ENCODE measurements at places on chromosomes 3 and 15.

GRCh38 chr3:159604151-159604581 is 384.5 kb upstream of the IL12A start:
- no peak for DNase-seq

GRCh38 chr15:77548589-77549557 is 83.8 kb downstream of the LINGO1 start:
- peak; percentile 54 for DNase-seq

- no peak for DNase-seq
These were observed 135.2 kb downstream of the TMCC1 start for GRCh38 chr3:129758306-129758705.

DNA sequence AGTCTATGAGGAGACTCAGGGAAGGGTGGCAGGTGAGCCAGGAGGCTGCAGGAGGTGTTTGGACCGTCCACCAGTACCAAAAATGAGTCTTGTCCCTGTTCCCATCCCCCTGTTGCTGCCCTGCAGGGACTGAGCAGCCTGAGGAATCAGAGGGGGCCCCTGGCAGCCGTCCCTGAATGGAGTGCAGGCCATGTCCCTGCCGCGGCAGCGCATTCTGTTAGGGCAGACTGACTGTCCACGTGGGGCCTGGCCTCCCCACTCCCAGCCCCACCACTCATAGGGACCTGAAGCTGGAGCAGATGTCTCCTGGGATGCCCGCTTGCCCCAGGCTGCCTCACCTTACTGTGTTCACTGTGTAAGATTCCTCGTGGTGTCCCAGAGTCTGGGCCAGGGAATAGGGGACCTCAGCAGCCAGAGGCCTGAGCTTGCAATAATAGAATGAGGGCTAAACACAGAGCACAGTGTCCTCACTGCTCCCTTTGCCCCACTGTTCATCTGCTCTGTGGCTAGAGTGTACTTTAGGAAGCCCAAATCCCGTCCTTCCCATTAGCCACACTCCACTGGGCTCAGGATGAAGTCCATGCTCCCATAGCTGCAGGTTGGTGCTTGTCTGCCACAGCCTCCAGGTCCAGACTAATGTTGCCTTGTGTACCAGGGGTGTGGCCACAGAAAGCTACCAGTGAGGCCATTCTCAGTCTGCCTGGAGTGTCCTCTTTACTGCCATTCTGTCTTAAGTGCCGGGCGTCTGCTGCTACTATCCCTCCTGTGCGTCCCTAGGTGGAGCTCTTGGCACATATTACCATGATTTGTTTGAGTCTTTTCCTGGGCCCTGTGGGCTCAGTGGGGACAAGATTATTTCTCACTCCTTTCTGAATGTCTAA is 63.2 kb downstream of the HCN4 start:
- DNase-seq = peak; percentile 74

GRCh38 chr3:123919353-123919752 is 35.2 kb upstream of the MYLK start:
- no peak for DNase-seq

DNA sequence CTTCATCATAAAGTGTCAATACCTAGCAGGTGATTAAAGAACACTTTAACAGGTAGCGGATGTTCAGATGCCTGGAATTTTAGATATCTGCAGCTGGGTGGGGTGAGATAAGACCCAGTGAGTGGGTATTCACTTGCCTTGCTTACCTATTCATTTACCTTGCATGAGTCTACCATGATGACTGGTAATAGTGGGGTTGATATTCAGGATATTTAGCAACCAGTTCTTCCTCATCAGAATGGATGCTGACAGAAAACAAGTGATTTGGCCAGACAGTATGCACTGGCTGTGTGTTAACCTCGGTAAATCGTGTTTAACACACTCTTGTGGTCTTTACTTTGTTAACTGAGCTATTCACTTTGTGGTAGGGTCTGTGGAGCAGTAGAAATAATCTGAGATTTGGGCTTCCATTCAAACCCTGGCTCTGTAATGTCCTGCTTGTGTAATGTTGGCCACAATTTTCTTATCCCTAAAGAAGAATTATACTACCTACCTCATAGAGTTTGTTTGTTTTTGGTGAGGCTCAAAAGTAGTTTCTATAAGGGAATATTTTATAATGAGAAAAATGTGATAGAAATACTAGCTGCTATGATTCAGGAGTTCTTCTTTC is 391.9 kb upstream of the TBL1XR1 start:
- no peak for DNase-seq

DNA sequence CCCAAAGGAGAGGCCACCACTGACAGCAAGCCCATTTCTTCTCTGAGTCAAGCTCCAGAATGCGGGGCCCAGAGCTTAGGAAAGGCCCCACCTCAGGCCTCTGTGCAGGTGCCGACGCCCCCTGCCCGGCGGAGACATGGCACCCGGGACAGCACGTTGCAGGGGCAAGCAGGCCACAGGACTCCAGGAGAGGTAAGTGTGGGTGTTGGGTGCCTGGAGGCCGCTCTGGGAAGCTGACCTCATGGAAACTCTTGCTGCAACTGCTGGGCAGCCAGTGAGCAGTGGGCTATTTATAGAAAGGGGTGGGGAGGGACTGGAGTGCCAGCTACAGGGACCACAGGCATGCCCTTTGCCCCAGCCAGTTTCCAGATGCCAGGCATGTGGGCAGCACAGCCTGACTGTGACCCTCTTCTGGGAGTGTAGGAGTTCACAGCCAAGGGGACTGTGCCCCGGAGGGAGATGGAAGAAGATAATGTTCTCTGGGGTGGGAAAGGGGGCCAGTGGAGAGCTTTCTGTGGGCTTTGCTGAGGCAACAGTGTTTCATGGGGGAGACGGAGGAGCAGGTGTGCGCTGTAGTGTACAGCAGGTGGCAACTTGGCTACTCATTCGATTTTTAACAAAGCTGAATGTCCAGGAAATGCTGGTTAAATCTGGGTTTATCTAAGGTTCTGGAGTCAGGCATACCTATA is 23.7 kb downstream of the ALPK3 start:
- DNase-seq = no peak

DNA sequence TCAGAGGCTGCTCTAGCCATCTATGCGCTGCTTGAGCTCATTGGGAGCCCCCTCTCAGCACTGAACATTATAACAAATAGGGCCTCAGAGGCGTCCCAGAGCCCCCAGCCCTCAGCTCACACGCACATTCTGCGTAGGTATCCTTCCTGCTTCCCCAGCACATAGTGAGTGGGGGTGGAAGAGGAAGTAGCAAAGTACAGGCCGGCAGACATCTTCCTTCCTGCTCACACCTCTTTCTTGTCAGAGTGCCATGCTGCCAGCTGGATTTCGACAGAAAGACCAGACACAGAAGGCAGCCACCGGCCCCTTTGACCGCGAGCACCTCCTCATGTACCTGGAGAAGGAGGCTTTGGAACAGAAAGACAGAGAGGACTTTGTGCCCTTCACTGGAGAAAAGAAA is 16.6 kb downstream of the TMOD2 start:
- DNase-seq = peak; percentile 65

DNA sequence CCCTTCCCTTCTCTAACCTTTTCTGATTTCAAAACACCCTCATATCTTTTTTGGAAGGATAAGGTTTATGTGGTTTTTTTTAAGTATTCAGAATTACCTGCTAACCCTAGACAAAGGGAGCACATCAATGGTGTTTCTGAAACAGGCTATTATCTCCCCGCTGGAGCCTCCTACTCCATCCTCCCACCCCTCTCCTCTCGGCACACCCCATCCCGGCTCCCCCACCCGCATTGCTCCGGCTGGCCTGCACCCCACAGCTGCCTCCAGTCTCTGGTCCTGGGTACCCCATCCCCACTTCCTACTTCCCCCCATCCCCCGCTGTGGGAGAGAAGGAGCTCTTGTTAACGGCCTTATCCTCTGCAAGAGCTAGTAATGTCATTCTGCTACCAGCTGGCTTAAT is 59.2 kb downstream of the PDIA5 start:
- no peak for DNase-seq

- DNase-seq = no peak
These were observed 116.6 kb downstream of the TOP2B start for GRCh38 chr3:25547943-25548674.

DNA sequence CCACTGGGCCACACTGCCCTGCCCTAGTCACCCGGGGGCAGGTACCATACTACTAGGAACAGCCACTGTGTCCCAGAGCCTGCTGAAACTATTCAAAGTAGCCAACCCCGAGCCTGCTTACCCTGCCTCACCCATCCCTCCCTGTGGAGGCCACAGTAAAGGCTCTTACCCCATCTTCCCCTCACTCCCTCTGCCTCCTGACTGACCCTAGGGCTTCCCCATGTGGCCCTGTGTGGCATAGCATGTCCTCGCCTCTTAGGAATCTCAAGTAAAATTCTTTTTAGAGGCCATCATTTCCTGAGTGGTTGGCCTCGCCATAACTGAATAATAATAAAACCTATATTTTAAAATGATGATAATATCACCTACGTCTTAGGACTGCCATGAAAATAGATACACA is 112.2 kb upstream of the SLC6A11 start:
- DNase-seq = peak; percentile 21

DNA sequence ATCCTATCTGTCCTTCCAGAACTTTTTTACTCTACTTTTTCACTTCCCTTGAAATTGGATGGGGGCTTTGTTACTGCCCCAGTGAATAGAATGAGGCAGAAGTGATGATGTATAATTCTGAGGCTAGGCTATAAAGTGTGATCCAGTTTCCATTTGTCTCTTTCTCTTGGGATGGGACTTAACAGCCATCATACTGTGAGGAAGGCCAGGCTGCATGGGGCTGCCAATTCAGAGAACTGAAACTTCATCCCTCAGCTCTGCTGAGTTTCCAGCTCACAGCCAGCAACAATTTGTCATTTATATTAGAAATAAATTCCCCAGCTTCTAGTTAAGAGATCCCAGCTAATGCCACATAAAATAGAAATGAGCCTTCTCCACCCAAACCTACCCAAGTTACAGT is 504.0 kb upstream of the TGFBR2 start:
- no peak for DNase-seq

GRCh38 chr3:121895121-121895520 is 920 bp downstream of the SLC15A2 start:
- DNase-seq = no peak

DNA sequence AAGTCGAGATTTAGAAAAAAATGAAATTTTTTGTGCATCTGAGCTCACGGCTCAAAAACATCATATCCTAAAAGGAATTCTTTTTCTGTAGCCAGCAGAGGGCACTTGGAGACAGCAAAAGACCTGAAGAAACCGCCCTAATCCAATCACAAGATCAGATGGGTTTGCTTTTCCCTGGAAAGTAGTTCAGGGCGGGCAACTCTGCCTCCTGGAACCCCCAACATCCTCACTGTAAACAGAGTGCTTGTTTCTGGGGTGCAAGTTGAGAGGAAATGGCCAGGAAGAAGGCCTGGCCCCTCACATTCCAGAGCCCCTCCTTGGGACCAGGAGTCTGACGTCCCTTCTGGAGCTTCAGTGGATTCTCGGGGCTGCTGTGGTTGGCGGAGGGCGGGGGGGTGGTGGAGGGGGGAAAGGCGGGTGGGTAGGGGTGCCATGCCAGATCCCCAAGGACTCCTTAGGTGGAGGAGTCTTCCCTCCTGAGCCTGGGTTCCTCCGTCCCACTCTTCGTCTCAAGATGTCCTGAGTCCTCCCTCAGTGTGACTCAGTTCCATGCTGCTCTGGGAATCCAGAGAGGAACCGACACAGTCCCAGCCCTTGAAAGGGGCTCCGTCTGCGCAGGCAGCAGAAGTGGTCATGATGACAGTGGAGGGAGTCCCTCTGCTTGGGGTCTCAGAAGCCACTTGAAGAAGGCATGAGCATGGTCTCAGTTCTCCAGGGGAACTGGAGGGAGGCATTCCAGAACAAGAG is 35.9 kb downstream of the CCK start:
- peak; percentile 52 for DNase-seq

GRCh38 chr3:43542328-43543043 is 79.3 kb downstream of the ANO10 start:
- DNase-seq = peak; percentile 18

- no peak for DNase-seq
These were observed 22.1 kb upstream of the BNC1 start for GRCh38 chr15:83306561-83306960.

DNA sequence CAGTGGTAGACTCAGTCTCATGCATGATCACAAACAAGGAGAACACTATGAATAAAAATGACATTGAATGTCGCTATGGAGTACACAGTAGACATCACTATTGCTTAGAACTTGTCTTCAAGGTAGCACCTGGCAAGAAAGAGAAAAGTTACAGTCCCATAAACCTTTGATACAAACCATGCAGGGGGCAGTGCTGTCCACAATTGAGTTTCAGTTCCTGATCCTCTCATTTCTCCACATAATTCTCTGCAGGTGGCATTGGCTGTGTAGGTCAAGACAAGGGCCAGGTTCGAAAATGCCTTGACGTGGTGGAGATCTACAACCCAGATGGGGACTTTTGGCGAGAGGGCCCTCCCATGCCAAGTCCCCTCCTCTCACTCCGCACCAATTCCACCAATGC is 47.9 kb downstream of the KBTBD12 start:
- DNase-seq = no peak

- DNase-seq = no peak
These were observed 62.9 kb upstream of the VGLL4 start for GRCh38 chr3:11706604-11707003.

- DNase-seq = peak; percentile 17
These were observed 36.2 kb downstream of the CLDN1 start for GRCh38 chr3:190286014-190286413.

- DNase-seq = no peak
These were observed 393.1 kb downstream of the PLOD2 start for GRCh38 chr3:145767909-145768308.

- DNase-seq = no peak
These were observed 329.7 kb downstream of the UNC13C start for GRCh38 chr15:54307926-54308325.

- no peak for DNase-seq
These were observed 462 bp downstream of the IGDCC3 start for GRCh38 chr15:65377105-65377975.

DNA sequence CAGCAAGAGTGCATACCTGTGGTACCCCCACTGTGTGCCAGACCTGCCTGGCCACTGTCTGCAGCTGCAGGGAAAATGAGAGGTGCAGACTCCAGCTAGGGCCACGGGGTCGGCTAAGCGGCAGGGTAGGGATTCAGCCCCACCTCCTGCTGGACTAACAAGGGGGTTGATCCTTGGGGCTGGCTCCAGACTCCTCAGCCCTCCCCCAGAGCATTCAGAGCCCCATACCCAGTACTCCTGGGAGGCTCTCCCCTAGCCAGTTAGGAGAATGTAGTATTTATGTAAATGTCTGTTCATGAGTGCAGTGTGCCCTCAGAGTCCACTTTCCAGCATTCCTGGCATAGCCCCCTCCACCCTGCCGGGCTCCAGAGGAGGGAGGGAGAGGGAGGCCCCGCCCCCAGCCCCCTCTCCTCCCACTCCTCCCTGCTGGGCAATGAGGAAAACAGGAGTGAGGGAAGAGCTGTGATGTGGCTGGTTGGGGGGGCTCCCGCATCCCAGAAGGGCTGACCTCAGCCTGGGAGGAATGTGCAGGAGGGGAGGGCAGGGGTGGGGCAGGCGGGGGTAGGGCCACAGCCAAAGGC is 4.5 kb upstream of the SEMA3B start:
- no peak for DNase-seq
